A172 (cell line): ENCODE measurements at places on chromosomes 7 and 10. TPM values are rescaled to one million over a fixed set of nuclear protein-coding genes. Genes with fewer than 3 reads are reported as not detected.

IRF5 gene
- 17.4 and 20.8 TPM in 2 replicates for total RNA-seq

FEZF1 gene
- not detected in 2 replicates for total RNA-seq

CH25H gene
- total RNA-seq: 0.09 TPM in 1 of 2 replicates, not detected in the other

PLCE1 gene
- total RNA-seq: 0.22 and 0.89 TPM in 2 replicates

CAMK1D gene
- 2.6 and 3.4 TPM in 2 replicates for total RNA-seq

AMPH gene
- 12.4 and 13.4 TPM in 2 replicates for total RNA-seq

AASS gene
- 18.9 and 22.0 TPM in 2 replicates for total RNA-seq

HOXA5 gene
- total RNA-seq: 0.98 and 1.9 TPM in 2 replicates

BLOC1S2 gene
- 113 and 127 TPM in 2 replicates for total RNA-seq

TMEM225B gene
- total RNA-seq: not detected in 2 replicates

GIMAP7 gene
- not detected in 2 replicates for total RNA-seq

C1QL3 gene
- total RNA-seq: not detected in 2 replicates

GRCh38 chr7:51606601-51607154 lies 290.1 kb upstream of the COBL start:
- DNase-seq: peak; percentile 38

- DNase-seq: peak; percentile 48
These were observed at the start of gene SNX10 for GRCh38 chr7:26291699-26292538. Gene SNX10 (plus strand): TSS chr7:26291862. CDS start chr7:26346443, 54,581 bp downstream.

- no peak for DNase-seq
These were observed 60.8 kb upstream of the PLPP4 start for GRCh38 chr10:120396228-120396627.

DNA sequence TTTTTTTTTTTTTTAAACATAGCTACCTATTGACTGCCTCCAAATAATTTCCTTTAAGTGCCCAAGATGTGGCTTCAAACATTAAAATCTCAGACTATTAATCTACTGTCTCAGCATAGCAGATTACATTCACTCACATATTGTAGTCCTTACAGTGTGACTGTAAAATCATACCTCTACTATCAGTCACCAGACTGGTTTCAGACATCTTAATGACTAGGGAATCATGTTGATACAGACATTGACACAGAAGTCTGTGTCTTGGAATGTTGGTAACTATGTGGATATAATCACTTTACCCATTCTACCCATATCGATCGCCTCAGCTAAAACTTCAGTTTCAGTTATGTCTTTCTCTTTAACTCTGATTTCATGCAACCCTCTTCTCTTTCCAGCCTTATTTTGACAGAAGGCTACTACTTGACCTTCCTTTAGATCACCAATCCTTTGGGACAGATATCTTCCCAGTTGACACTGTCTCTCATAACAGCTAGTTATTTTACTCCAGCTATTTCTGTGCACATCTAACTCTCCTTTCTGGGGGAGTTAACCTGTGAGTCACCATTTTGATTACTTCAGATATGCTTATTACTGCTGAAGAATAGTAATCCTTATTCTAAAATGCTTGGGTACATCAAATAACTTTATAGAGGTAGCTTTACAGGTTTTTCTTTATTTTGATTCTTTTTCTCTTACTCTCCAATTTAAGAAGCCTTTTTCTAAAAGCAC lies 7.0 kb downstream of the TNKS2 start:
- no peak for DNase-seq

DNA sequence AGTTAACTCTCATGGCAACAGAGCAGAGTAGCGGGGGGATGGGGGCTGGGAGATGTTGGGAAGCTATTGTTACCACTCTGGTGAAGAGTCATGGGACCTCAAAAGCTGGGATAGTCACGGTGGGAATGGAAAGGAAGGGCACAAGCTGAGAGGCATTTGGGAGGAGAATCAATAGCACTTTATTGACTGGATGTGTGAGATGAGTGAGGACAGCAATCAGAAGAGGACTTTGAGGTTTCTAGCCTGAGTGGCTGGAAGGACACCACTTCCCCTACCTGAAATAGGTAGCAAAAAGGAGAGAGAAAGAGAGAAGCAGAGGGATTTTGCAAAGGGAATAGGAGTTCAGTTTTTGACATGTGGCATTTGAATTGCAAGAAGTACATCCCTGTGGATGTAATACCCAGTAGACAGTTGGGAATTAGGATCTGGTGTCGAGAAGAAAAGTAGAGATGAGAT lies 27.2 kb downstream of the SCD start:
- DNase-seq: no peak

GRCh38 chr10:97321804-97322190 lies 2.7 kb downstream of the FRAT1 start:
- DNase-seq: no peak

- DNase-seq: peak; percentile 50
These were observed 5.5 kb downstream of the CUEDC2 start for GRCh38 chr10:102426803-102427287.

GRCh38 chr7:94514917-94515316 lies 5.3 kb downstream of the CASD1 start:
- DNase-seq: no peak

- no peak for DNase-seq
These were observed 95.0 kb upstream of the POM121L12 start for GRCh38 chr7:52940481-52940880.

DNA sequence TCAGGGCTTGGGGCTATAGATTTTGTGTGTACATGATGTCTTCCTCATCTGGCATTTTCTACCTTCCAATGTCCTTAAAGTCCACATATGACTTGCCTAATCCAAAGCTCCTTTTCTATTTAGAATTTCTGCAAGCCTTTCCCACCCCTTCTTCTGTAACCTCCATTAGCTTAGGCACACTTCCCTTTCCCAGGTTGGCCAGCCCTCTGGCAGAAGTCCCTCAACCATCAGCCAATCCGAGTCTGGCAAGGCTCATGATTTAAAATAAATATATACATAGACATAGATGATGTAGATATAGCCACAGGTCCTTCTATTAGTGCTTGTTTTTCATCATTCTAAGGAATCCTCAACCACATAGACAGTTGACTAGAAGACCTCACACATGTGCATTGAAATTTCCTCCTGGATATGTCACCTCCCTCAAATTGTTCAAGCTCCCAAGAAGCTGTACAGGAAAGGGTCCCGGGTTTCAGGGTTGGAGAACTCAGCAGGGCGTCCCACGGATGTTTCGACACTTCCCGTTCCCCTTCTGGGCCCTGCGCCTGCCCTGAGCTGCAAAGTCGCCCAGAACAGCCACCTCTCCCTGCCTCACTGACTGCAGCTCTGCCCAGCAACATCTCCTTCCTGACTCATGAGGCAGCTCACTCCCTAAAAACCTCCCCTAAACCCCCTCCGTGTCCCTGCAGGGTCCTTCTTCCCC lies 20.4 kb upstream of the PIK3AP1 start:
- no peak for DNase-seq

DNA sequence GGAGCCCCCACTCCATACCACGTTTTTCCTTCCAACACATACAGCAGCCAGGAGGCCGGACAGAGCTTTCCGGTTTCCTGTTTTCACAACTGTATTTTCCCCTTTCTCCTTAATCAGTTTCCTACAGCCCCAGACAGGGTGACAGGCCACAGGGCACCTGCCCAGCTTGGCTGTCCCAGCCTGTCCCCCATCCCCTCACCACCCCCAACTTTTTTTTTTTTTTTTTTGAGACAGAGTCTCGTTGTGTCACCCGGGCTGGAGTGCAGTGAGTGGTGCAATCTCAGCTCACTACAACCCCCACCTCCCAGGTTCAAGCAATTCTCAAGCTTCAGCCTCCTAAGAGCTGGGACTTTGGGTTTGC lies 10.3 kb upstream of the HSPB1 start:
- no peak for DNase-seq

- DNase-seq: no peak
These were observed 95.0 kb upstream of the ARMC3 start for GRCh38 chr10:22832851-22833250.

DNA sequence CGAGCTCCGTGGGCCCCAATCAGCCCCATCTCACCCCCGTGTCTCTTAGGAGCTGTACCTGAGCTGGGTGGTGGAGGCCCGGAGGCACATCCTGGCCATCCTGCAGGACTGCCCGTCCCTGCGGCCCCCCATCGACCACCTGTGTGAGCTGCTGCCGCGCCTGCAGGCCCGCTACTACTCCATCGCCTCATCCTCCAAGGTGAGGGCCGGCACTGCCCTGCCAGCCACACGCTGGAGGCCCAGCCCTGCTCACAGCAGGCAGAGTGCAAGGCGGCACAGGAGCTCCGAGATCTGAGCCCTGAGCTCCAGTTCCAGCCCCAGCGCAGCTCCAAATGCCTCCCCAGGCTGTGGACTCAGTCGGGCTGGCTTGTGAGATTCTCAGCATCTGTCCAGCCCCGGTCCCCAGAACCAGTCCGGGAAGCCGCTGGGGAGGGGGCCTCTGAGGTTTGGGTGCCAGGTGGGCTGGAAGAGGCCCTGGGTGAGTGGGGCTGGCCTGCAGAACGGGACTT lies 9.3 kb downstream of the TMEM120A start:
- DNase-seq: no peak

DNA sequence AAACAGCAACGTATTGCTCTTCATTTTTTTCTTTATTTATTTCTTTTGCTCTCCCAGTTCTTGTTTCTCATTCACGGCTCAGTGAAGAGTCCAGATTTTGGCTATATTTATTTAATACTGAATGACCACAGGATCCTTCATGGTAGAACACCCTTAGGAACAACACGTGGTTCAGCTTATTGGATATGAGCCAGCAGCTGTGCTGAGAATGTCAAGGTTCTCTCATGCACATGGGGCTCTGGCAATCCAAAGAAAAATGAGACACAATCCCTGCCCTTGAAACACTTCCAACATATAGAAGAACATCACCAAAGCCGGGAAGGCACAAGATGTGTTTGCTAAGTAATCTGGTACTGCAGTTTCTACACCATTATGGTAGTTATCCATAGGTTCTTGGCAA lies 852.9 kb downstream of the SORCS1 start:
- DNase-seq: no peak

- DNase-seq: no peak
These were observed 5.6 kb upstream of the LRRN3 start for GRCh38 chr7:111085356-111085755.

DNA sequence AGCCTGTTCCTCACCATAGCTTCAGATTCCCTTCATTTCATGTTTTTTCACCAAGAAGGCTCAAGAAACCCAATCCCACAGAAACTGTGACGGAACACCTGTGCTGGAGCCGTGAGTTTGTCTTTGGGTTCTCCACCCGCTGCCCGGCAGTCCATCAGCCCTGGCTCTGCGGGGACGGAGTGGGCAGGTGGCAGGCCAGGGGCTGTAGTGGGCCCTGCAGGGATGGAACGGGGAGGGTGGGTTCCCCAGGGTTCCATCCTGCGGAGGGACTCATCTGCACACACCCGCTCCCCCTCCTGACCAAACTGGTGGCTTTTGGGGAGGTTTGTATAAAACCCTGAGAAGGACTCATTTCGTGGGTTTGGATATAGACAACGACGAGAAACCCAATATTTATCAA lies 15.0 kb downstream of the CYP17A1 start:
- DNase-seq: no peak

DNA sequence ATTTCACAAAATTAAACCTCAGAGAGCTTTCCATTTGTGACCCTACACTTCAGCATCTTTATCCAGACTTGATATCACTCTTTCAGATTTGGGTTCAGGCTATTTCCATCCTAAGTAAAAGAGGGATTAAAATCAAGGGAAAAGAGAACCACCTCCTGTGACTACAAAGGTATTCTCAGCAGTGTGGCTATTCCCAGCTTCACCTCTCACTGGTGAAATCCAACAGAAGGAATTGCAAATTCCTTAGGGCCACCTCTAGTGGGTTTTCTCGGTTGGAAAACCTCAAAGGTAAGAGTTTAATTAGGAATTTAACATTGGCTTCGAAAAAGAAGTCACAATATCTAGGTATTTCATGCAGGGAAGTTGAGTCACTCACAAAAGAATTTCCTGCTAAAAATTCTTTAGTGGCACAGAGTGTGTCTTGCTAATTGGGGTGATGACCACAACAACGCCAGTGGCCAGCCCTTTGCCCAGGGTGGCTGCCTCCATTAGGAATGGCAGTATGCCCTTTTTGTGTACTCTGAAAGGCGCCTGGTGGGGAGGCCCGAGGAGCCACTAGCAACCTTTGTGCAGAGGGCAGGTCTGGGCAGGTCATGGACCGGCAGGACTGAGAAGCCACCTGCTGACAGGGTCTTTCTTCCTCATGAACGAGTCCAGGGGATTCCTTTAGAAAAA lies 52.2 kb downstream of the SEM1 start:
- DNase-seq: peak; percentile 63

GRCh38 chr7:66845379-66846095 lies 75.5 kb upstream of the TMEM248 start:
- no peak for DNase-seq

- peak; percentile 76 for DNase-seq
These were observed 24.7 kb upstream of the PIK3CG start for GRCh38 chr7:106840342-106840741.

DNA sequence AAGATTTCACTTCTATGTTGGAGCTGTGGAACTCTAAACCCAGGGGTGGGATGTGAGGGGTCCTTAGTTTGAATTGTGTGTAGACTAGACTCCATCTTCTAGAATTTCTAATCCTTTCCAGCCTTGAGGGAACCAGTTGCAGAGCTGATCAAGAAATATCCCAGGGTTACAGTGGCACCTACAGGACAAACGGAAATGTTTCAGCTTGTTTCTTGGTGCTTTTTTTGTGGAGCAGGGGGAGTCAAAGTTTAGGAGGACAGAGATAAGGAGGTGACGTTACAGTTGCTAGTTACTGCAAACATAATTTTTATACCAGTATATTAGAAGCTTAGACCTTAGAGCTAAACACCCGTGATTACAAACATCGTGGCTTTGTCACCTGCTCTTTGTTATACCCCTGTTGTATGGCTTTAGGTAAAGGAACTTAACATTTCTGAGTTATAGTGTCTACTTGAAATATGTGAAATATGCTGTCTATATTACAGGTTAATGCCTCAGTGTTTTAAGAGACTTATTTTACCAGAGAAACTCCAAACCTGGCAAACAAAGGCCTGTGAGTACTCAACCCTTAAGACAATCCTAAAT lies 84.5 kb upstream of the DYNC1I1 start:
- peak; percentile 29 for DNase-seq

DNA sequence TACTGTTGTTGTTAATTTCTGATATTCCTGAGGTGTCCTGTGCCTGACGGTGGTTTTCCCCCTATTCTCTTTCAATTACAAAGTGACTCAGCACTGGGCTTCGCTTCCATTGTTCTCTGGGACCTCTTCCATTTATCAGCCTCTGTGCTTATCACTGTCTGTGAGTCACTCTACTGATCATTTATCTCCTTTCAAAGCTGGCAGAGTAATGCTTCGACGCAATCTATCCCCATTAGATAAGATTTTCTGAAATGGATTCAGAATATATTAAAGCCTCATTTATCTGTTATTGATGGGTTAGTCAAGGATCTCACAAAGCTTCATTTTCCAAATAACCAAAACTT lies 679.2 kb downstream of the SDK1 start:
- peak; percentile 92 for DNase-seq
